ENCODE measurements at places on chromosomes 2 and 18.
A peak's percentile ranks its signal among the peaks of the same experiment; 100 is the strongest.

GRCh38 chr18:69916412-69916811, 31.3 kb downstream of the CD226 start:
- DNase-seq, result no peak

DNA sequence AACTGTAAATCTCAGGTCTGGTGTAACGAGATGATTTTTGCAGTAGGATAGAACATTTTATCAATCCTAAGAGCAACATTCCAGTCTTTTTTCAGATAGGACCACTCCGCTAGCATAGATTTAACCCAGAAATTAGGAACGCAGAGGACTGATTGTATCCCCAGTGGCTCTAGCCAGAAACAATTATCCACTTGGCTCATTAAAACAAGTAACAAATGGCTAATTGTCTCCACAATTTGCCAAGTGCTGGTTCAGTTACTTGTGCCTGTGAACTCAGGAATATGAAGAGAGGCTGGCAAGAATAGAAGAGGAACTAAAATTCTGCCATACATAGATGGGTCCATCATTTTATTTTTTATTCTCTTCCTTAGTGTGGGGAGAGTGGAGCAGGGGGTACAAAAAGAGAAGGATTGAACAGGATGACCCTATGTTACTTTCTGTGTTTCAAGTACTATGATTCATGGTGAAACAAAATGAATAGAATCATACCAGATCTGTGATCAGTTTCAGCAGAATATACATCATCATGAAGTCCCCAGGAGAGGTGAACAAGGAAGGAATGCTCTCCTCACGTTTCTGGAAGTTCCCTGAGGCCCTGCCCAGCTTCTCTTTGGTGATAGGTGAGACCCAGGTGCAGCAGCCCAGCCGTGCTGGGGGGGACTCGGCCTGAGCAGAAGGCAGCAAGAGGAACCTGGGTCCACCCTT, 121.6 kb downstream of the ARL4C start:
- no peak for DNase-seq

DNA sequence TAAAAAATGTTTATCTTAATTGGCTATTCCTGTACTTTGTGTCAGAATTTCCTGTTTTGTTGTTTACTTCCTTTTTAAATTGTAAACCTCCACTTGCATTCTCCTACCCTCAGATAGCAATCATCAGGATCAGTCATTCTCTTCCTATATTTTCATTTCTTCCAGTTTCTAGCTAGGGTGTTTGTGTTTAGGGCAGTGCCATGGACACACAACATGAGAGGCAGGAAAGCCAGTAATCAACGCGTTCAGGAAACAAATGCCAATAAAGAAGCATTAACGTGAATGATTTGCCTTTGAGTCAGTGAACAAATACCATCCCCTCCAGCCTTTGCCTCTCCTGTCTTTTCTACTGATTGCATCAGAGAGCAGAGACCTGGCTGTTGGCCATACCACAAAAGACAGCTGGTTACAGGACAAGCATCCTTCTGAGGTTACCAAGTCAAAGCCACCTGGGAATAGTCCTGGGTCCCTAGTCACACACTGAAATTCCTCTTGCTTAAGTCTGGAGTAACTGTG, 56.7 kb upstream of the FHL2 start:
- DNase-seq, result peak; percentile 99

DNA sequence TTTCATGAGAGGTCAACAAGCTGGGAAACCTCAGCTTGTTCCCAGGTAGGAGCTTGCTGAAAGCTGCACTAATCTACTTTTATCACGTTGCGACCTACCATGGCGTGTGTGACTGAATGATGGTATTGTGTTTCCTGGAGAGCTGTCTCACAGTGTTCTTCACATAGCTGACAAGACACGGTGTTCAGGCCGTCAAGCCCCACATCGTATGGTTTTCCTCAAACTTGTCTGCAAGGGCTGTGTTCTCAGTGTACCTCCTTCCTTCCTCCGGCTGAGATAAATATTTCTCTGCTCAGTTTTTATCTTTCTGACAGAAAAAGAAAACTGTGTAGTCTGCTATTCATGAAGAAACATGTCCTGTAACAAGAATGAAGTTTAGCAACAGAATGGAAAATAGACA, 244.8 kb downstream of the DCDC2C start:
- DNase-seq, result no peak

GRCh38 chr2:236862961-236863728, 222.5 kb upstream of the COPS8 start:
- DNase-seq, result peak; percentile 91

GRCh38 chr18:4755848-4756247, 300.7 kb upstream of the DLGAP1 start:
- DNase-seq, result no peak

DNA sequence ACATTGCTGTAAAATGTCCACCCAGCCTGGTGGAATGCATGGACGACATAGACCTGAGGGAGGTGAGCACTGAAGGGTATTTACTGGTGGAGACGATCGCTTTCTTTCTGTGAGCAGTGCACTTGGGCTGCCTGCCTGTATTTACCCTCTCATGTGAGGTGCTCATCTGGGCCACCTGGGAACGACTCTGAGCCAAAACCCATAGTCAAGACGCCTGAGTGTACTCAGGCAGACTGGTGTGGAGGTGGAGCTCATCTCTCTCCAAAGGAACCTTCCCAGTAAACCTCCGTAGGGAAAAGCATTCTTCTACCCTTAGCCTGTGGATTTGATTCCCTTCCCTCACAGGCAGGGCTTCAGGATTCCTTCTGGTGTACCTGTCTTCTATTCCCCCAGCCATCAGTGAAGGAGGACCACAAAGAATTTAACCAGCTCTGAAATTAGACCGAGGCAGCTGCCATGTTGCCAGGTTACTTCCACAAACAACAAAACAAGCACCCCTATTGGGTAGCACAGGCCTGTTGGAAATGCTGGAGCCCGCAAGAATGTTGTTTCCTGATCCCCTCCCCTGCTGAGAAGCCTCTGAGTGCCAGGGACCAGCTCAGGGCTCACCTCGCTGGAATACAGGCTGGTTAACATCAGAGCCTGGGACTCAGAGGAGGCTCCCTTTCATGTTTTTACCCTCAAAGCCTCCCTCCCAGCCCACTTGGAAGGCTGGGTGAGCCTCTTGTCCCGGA, 47.5 kb upstream of the TXNDC2 start:
- DNase-seq, result peak; percentile 48

DNA sequence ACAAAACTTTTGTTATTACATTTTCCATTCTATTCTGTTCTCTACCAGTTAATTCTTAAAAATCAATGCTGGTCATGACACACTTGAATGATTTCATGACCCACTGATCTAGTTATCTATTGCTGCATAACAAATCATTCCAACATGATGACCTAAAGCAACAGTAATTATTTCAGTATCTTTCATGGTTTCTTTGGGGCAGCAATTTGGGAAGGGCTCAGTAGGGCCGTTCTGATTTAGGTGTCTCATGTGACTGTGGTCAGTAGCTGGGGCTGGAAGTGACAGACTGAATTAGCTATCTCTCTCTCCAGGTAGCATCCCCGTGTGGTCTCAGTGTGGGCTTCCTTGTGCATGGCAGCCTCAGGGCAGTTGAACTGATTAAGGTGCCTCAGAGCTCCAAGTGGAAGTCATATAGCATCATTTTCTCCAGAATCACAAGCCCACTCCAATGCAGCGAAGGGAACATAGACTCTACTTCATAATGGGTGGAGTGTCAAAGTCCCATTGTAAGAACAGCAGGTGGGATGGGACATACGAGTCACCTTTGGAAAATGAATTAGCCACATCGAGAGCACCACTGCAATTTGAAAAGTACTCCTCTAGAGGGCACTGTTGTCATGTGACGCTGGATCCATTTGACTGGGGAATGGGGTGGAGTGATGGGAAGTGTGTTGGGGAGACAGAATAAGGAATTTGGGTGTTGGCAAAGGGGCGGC, 39.1 kb upstream of the FAM136A start:
- no peak for DNase-seq

DNA sequence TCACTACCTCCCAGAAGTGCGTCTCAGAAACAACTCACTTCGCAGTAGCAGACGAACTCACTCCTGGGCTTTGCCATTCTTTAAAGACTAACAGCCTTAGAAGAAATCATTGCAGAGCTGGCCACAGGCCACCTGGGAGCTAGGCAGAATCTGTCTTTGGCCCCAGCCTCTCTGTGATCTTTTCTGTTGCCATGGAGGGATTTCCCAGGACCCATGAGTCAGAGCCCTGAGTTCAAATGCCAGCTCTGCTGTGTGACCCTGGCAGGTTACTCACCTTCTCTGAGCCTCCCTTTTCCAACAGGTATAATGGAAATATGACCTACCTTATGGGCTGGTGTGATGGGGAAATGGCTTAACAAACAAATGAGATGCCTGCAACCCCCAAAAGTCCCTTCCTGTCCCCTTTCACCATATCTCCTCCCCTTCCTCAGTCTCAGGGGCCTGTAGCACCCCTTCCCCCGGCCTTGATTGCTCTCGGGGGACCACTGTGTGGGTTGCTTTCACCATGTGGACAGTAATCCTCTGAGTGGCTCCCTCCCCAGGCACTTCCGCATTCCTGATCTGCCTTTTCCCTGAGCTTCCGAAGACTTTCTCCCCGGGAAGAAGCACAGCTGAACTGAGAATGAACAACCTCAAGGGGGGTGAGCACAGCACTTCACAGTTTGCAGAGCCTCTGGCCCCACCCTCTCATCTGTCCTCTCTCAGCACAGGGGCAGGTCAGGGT, 34.0 kb upstream of the SLC66A3 start:
- DNase-seq, result no peak

DNA sequence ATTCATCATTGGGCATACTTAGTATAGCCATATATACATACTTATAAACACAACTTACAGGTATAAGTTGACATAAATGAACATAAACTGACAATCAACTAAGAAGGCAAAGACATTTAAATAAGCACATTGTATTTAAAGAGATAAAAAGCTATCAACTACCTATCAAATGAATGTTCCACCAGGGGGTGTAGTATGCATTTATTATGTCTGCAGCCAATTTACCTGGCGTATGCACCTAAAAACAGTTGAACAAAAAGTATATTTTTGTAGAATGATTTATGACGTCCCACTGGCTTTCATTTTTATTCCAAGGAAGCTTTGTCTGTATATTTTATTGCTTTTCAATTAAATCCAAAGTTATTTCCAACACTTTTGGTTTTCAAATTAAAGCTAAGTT, 323.5 kb downstream of the AFF3 start:
- DNase-seq, result no peak

GRCh38 chr2:239316562-239317465, 84.0 kb downstream of the HDAC4 start:
- no peak for DNase-seq

DNA sequence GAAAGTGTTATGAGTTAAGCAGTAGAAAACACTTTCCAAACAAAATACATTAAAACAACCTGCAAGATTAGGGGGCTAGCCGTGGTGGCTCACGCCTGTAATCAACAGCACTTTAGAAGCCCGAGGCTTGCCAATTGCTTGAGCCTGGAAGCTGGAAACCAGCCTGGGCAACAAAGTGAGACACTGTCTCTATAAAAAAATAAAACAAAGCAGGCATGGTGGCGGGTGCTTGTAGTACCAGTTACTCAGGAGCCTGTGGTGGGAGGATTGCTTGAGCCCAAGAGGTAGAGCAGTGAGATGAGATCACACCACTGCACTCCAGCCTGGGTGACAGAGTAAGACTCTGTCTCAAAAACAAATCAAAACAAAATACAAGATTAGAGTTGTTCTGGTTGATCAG, 208.3 kb downstream of the ERBB4 start:
- DNase-seq, result no peak

DNA sequence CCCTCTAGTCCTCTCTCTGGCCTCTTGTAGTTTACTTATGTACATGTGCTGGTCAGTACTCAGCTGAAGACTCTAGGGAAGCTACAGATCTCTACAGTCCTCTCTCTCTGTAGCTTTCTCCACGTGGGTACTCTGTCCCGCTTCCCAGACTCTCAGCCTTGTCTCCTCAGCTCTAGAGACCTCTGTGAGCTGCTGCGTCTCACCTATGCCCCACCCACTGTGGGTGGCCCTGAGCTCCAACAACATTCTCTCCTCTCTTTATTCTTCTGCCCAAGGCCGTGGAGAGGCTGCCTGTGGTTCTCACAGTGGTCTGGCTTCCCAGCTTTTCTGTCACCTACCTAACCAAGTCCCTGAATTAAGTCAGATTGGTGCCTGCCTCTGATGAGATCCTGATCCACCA, 33.4 kb downstream of the MFSD6 start:
- no peak for DNase-seq

DNA sequence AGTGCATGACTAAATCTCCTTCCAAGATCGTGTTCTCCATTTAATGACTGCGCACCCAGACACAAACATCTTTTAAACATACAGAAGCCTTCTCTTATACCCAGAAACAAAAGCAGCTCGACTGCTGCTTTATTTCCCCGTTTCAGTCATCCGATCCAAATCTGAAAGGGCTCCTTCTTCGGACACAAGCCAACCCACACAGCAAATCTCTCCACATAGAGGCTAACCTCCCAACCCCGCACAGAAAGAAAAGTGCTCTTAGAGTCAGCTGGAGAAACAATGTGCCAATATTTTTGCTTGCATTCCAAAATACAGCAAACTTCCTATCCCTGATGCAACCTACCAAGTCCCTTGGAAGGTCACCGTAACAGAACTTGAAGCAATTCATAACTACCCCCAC, 29.1 kb downstream of the GAREM1 start:
- no peak for DNase-seq

DNA sequence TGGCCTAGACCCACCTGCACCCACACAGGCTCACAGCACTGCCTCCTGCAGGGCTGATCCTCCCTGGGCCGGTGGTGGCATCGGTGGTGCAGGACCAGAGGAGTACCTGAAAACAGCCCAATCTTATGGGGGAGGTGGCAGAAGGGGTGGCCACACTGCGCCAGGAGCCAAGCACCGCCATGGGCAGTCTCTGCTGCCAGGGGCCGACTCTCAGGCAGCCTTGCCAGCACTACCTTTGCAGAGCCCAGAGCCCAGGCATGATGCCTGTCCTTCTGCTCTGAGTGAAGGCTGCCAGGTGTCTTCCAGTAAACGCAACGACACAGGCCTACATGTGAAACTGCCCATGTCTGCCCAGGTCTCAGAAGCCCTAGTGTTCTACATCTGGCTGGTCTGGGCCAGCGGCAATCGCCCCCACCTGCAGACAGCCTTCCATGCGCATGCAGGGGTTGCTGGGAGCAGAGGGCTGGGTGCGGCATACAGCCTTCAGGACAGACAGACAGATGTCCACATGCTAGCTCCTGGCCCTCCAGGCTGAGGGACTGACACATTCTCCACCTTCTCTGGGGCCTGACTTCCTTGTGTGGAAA, 6.8 kb downstream of the HS6ST1 start:
- DNase-seq, result no peak

GRCh38 chr2:212929116-212929515, 222.3 kb downstream of the IKZF2 start:
- no peak for DNase-seq

All from AG09309 (cell line).